ENCODE measurements at places on chromosomes 11 and 22.

GRCh38 chr11:118061586-118062125 is 15.2 kb upstream of the TMPRSS4 start:
- no peak for DNase-seq

DNA sequence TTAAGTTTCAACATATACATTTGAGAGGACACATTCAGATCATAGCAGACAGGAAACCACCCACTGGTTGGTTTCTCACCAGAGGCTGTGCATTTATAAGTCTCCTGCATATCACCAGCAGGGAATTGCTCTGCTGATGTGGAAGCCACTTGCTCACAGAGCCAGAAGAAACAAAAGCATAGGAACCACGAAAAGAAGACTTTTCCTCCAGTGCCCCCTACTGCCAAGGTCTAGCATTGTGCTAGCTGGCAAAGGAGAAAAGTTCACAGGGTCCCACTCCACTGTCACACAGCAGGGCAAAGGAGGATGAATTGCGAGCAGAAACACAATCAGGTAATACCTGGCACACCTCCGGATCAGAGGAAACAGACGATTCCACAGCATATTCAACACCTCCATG is 28.9 kb upstream of the ISX start:
- no peak for DNase-seq

DNA sequence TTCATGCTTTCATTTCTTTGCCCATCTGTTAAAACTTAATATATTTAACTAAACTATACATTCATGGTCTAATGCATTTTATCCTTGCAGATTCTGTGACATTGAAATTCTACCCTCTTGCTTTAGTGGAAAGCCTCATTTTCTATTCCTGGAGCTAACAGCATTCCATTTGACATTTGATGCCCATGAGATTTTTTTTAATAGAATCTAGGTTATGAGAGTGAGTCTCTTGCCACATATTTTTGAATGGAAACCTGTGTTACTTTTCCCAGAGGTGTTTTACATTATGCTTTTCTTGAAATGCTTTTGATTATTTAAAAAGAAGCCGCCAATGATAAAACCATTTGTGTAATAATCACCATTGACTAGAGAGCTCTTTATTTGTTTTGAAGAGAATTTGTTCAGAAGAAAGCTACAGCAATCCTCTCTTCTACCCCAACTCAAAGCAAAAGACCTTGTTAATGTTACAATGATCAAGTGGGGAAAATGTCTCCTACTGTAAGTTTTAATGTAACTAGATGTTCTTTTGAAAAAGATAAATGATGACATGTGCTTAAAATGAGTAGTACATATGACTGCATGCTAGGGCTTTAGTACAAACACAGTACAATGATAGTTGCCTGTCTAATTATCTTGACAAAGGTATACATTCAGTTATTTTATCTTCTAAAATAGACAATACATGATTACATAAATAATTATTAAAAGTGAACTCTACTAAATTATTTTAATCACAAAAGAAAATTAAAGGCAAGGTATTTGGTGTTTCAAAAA is 67.3 kb downstream of the GAS2 start:
- DNase-seq, result no peak

- DNase-seq, result no peak
Measured at GRCh38 chr22:26246552-26246951, 77.3 kb downstream of the SEZ6L start.

DNA sequence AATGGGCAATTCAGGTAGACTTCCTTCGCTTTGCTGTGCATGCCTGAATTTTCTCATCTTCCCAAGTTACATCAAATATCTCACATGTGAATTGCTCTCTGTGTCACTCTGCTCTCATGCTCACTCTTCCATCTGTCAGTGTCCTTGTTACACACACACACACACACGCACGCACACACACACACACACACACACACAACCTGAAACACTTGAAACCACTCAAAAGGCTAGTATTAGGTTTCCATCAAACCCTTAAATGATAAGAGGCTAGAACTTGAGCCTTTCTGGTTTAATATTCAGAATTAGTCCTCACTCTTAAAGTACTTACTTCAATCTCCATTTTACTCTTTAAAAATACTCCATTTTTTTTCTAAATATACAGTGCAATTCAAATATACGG is 282.4 kb downstream of the C11orf87 start:
- peak; percentile 21 for DNase-seq

GRCh38 chr22:45537734-45538181 is 35.1 kb downstream of the FBLN1 start:
- DNase-seq, result peak; percentile 21

DNA sequence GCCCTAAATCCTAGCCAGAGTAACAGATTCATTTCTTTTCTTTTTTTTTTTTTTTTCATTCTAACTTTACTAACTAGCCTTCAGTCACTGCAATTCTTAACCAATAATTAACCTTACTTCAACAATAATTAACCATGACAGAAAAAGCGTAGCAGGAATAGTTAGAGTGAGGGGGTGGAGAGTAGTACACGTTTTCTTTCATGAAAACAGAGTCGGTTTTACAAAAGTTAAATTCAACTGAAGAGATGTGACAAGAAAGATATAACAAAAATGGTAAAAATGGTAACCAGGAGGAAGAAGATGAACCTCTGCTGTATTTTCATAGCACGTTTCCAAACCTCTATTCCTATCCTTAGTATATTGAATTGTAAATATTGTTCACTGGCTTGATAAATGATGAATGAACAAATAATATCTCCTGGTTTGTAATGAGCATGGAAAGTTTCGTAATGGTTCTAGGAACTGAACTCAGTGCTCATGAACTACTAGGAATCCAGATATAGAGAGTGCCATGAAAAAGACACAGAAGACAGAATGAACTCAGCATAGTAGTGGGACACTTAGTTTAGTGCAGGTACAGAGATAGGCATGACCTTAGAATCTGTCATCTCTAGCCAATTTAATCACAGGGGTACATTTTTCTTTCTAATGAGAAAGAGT is 116.5 kb upstream of the ANO5 start:
- DNase-seq, result no peak

DNA sequence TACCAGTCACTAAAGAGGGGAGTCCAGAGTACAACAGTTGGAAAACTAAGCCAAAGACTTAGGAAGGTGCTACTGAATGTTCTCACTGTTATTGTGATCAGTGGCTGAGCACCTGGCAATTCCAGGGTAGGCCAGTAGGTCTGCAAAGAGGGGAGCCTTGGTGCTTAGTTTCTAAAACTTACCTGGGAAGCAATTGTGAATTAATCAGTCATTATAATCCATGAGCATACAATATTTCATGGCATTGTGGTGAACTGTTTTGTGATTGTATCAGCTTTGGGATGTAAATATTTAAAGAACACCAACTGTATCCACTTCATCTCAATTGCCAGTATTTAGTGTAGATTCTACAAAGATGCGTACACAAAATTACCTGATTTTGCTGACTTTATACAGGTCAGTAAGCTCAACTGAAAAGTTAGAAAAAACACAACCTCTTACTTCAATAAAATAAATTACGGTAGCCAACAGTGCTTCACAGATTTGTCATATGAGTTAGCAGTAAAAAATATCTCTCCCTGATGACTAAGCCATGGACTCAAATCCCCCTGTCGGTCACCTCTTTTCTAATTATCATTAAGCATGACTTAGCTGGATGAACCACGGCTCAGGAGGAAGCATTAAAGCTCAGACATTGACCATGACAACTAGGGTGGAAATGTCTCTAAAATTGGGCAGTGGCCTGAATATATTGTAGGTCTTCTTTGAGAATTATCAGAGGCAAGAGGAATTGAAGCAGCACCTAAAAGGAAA is 30.8 kb upstream of the SORL1 start:
- no peak for DNase-seq
